ENCODE measurements at places on chromosomes 4 and X. TPM values are rescaled to one million over a fixed set of nuclear protein-coding genes. Genes with fewer than 3 reads are reported as not detected.

MSX1 gene
- 18.7 TPM for total RNA-seq

DNA sequence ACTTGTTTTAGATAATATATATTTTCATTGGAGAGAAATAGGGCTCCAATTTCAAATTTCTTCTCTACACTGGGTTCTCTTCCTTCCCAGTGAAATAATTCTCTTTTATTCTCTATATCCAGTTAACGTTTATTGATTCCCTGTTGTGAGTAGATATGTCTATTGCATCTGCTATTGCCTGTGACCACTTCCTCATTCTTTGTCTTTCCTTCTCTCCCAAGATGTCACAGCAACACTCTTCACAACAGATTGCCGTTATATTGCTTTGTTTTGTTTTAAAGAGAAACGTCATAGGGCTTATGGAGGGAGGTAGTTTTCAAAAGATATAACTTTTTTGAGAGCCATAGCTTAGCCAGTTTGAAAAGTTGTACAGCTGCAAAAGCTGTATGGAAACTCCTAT, 343.8 kb downstream of the ARHGAP24 start:
- no peak for DNase-seq

DNA sequence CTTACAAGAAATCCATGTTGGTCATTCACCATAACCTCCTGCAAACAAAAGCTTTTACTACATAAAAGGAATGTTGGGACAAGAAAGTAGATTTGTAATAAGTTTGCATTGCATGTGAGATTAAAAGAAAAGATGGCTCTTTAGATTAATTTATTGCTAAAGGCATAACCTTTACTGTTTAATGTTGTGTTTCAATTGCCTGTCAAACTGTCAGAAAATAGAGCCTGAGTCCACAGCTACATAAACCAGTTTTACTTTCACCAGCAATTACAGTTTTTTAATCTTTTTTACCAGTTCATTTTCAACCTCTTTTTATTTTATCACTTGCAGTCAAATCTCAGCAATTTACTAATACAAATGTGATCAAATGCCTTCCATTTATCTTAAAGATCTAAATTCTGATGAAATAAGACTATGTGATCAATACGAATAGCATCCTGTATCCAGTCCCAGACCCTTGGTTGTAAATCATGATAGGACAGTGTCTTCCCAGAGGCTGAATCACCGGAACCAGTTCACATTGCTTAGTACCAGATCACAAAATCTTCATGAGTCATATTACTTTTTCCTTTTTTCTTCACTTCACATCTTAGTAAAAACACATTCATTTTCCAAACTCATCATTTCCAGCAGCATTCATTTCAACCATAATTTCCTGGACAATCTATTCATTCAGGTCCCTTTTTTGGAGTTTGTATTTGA, 95.4 kb upstream of the FRG1 start:
- DNase-seq, result no peak

DNA sequence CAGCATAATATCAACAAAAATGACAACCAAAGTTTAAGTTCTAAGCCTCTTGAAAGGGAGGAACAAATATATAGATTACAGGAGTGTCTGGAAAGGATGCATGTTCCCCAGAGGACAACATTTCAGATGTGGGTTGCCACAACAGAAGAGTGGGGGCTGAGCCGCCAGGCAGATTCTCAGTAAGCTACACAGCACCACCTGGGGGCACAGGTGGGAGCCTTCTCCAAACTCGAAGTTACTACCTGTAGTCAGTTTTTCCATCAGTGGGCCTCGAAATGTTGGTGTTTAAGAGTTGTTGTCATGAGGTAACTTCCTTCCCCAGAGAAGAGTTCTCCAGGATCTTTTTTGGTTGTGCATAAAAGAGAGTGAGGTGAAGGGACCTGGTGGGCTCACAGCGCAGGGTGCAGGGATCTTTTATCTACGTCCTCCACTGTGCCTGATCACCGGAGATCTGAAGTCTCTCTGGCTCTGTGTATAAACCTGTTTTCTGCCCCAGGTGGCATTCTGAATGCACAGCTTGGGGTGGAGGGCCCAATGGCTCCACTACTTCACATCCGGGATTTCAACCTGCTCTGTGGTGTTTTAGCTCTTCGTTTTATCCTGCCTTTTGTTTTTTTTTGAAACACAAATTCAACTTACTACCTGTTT, 58.4 kb upstream of the STS start:
- no peak for DNase-seq

- no peak for DNase-seq
These were observed 8.7 kb downstream of the SHROOM4 start for GRCh38 chrX:50805276-50805675.

DNA sequence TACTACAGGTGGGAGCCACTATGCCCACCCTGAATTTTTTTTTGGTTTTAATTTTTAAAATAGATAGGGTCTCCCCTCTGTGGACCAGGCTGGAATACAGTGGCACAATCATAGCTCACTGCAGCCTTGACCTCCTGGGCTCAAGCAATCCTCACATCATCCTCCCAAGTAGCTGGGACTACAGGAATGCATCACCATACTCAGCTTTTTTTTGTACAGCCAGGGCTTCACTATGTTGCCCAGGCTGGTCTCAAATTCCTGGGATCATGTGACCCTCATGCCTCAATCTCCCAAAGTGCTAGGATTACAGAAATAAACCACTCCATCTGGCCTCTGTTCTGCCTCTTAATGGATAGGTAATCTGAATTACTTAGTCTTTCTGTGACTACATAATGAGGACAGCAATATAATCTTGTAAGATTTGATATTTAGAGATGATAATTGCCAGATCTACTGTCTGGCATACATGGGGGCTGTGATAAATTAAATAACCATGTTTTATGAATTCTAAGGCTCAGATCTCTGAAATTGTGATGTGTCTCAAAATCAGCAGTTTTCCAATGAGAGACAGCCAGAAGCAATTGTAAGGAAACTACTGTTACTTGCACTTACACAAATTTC, 26.7 kb downstream of the PDS5A start:
- DNase-seq, result no peak

GRCh38 chr4:100540131-100540530, 22.3 kb upstream of the EMCN start:
- DNase-seq, result no peak

All from Daoy (cell line).